ENCODE measurements at places on chromosomes 5 and 9.

- no peak for DNase-seq
Observed at GRCh38 chr5:103264508-103264907, 5.9 kb downstream of the MACIR start.

DNA sequence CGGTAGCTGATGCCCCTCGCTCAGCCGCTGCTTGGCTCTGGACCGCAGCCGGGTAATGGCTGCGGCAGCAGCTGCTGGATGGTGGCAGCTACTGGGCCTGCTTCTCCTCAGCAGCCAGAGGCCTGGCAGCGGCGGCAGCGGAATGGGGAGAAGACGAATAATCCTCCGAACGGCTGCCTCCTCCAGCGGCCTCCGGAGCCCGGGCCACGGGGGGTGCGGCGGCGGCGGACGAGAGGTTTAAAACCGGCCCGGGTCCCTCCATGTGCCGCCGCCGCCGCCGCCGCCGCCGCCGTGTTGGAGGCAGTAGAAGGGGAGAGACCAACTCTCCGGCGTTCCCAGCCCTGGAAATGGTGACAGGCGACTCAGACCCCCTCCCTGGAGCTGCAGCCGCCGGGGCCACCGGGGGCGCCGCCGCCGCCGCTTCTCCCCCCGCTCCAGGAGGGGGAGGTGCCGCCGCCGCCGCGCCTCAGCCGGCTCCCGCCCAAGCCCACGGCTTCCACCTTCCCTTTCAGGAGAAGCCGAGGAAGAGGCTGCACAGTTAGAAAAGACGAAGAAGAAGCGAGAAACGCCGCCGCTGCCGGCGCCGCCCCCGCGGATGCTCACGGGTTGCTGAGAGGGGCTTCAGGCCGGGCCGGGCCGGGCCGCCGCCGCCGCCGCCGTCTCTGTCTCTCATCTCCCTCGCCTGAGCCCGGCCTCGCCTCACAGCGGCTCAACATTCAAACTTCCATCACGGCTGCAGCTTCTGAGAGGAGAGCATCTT is 118.4 kb upstream of the PRSS3 start:
- no peak for DNase-seq

GRCh38 chr5:6377582-6377904 is 804 bp downstream of the MED10 start:
- DNase-seq, result no peak

GRCh38 chr9:134594078-134594941 is 47.3 kb upstream of the COL5A1 start:
- no peak for DNase-seq

GRCh38 chr9:104977168-104977567 is 49.2 kb upstream of the ABCA1 start:
- no peak for DNase-seq

- no peak for DNase-seq
Observed at GRCh38 chr9:23784962-23785361, 41.1 kb downstream of the ELAVL2 start.

GRCh38 chr5:144247131-144247530 is 76.5 kb downstream of the KCTD16 start:
- DNase-seq, result no peak

- DNase-seq, result no peak
Observed at GRCh38 chr9:89536145-89536574, 38.2 kb upstream of the SEMA4D start.

DNA sequence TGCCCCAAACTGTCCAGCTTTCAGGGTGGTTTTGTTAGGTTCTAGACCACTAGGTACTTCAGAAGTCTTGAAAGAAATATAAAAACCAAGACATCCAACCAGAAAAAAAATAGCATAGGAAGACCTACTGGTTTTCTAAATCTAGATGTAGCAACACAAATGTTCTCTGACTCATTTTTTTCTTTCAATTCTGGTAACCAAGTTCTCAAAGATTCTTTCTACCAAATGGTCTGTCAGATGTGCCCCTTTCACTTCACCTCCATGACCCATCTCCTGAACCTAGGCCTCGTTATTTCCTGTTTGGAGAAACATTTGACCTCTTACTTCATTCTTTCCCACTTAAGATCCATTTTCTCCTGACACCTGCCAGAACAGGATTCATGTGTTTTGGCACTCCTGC is 355.3 kb downstream of the KIAA0825 start:
- no peak for DNase-seq

GRCh38 chr9:77783518-77783917 is 135.4 kb upstream of the GNA14 start:
- no peak for DNase-seq

DNA sequence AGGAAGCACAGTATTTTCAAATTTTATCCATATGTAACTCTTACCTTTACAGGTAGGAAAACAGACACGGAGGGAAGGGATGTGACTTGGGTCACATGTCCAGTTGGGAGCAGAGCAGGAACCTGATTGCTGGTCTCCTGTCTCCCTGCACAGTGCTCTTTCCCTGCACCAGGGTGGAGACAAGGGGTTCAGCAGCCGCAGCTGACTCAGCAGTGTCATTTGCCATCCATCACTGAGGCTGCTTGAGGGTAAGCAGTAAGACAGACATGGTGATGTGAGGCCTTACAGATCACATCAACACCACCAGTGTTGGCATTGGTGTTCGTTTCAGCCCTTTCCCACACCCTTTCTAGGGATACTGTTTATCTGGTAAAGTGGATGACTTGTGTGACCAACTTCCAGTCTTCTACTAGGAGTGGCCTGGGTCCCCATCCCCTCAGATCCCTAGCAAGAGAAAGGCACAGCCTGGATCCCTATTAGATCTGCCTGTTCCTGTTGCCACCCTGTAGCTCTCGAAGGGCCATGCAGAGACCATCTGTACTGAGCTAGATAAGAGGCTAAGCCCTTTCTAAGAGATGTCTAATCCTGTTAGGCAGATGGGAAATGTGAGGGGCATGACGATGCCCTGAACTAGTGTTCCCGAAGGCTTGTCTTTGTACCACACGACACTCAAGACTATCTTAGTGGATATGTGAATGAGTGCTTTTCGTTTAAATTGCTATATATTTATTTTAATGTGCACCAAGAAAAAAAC is 29.1 kb downstream of the FRMPD1 start:
- DNase-seq, result no peak

DNA sequence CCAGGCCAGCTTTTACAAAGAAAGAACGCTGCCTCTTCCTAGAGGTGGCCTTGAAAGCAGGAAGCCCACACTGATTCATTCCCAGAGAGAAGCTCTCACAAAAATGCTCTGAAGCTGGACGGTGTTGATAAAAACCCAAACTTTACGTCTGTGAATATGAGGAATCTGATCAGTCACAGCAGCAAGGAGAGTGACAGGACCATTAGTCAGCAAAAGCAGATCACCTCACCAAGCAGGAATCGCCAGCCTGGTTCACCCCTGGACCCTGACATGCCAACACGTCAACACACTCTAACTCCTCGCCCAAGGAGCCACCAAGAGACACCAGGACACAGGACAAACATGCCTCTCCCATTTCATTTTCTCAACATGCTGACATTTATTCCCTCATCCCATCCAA is 70.6 kb upstream of the ZNF622 start:
- DNase-seq, result no peak

DNA sequence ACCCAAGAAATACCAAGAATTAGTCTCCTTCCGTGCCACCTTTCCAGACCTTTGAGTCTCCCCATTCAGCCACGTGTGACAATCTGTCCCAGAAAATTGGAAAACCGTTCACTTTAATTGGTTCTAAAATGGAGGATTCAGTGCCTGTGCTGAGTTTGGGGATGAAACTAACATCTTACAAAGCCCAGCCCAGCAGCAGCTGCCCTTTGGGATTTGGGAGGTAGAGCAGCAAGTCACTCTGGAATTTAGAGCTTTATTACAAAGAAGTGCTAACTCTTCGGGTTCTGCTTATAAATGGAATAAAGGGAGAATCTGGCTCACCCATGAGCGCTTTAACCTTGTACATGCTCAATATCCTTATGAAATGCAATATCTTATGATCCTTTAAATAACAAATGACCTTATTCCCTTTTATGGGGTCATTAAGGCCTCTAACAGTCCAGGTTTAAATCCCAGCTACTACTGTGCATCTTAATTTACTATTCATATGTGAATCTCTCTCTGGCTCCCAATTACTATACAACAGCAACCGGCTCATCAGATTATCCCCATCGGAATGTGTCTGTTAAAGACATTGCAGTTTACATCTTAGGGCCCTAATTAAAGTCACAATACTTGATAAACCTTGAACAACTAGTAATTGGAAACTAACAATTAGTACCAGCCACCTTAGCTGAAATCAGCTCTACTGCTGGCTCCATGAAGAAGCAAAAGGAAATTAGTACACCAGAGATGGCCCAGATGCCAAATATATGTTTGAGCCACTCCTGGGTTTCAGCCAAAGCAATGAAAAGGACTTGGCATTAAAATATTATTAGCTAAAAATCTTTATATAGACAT is 271.8 kb upstream of the SMARCA2 start:
- no peak for DNase-seq

GRCh38 chr9:129240581-129241211 is 62.6 kb upstream of the IER5L start:
- DNase-seq, result no peak

GRCh38 chr5:140342287-140342686 is 4.1 kb downstream of the HBEGF start:
- DNase-seq, result peak; percentile 43

Measured in stimulated activated naive B cell treated with anti-CD40 and anti-IgM and Interleukin-4, amounts not matched to agents 10 μg/mL and 1 μg/mL and 100 μg/mL, for 72 hours (primary cell).